ENCODE measurements at places on chromosomes 2 and 18. TPM values are rescaled to one million over a fixed set of nuclear protein-coding genes. Genes with fewer than 3 reads are reported as not detected.

The COL4A3 gene
- 4.4 TPM for total RNA-seq

The BOK gene
- total RNA-seq: 2.4 TPM

The SCYGR4 gene
- total RNA-seq: not detected

The KLHL29 gene
- total RNA-seq: 1.1 TPM

The ERBB4 gene
- 8.3 TPM for total RNA-seq

GRCh38 chr18:54089749-54090459 lies 134.6 kb downstream of the MBD2 start:
- no peaks in the 10 kb centered on the region for H3K36me3 ChIP-seq
- peaks cover 18% of the 10 kb centered on the region for H3K4me1 ChIP-seq
- H3K27me3 ChIP-seq: no peaks in the 10 kb centered on the region
- no peak for DNase-seq
- H3K4me3 ChIP-seq: no peak overlapping the region
- H3K27ac ChIP-seq: no peak overlapping the region

- H3K27ac ChIP-seq: no peak overlapping the region
- peaks cover 71% of the 10 kb centered on the region for H3K27me3 ChIP-seq
- H3K4me1 ChIP-seq: no peaks in the 10 kb centered on the region
- H3K4me3 ChIP-seq: no peak overlapping the region
These were observed 27.3 kb upstream of the KCNG2 start for GRCh38 chr18:79770501-79770815.

- H3K27me3 ChIP-seq: no peaks in the 10 kb centered on the region
- H3K36me3 ChIP-seq: no peaks in the 10 kb centered on the region
- H3K4me3 ChIP-seq: no peak overlapping the region
- H3K27ac ChIP-seq: no peak overlapping the region
These were observed 187.0 kb downstream of the HAUS1 start for GRCh38 chr18:46291149-46291548.

GRCh38 chr2:174654419-174654941 lies 56.9 kb upstream of the WIPF1 start:
- H3K36me3 ChIP-seq: peaks cover 5% of the 10 kb centered on the region
- no peak for DNase-seq
- H3K27me3 ChIP-seq: no peaks in the 10 kb centered on the region
- H3K4me1 ChIP-seq: no peaks in the 10 kb centered on the region

GRCh38 chr2:19886261-19886660 lies 15.5 kb downstream of the TTC32 start:
- peaks cover 27% of the 10 kb centered on the region for H3K4me1 ChIP-seq
- H3K4me3 ChIP-seq: no peak overlapping the region
- H3K27ac ChIP-seq: no peak overlapping the region
- H3K27me3 ChIP-seq: no peaks in the 10 kb centered on the region
- DNase-seq: no peak

DNA sequence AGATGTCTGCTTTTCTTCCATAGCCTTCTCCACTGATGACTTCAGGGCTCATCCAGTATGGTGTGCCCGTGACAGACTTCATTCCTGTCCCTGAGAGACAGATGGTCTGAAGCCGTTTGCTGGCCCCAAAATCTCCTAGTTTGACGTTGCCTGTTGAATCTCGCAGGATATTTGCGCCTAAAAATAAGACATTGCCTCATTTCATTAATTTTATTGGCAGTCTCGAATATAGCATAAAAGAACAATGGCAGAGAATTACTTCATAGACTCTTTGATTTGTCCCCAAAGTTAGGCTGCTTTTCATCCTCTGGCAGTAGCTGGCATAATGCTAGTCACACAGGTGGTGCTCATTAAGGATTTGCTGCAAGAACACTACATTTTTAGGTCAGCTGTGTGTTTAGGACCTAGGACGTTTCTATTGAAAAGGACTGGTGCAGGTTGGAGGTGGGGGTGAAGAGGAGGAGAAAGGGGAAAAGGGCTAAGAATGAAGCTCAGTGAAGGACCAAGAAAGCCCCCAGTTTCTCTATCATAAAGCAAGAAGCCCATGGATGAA lies 14.7 kb upstream of the ERCC3 start:
- no peak overlapping the region for H3K4me3 ChIP-seq
- H3K27me3 ChIP-seq: no peaks in the 10 kb centered on the region
- H3K4me1 ChIP-seq: no peaks in the 10 kb centered on the region
- no peak for DNase-seq
- H3K36me3 ChIP-seq: peaks cover 81% of the 10 kb centered on the region

GRCh38 chr2:215361876-215362561 lies 50.2 kb downstream of the ATIC start:
- H3K4me3 ChIP-seq: no peak overlapping the region
- no peak for DNase-seq
- no peaks in the 10 kb centered on the region for H3K4me1 ChIP-seq
- no peak overlapping the region for H3K27ac ChIP-seq
- peaks cover 61% of the 10 kb centered on the region for H3K36me3 ChIP-seq

- DNase-seq: no peak
- no peak overlapping the region for H3K27ac ChIP-seq
- H3K36me3 ChIP-seq: no peaks in the 10 kb centered on the region
- peaks cover 3% of the 10 kb centered on the region for H3K4me1 ChIP-seq
These were observed 241.4 kb downstream of the NCKAP5 start for GRCh38 chr2:133326652-133327397.

DNA sequence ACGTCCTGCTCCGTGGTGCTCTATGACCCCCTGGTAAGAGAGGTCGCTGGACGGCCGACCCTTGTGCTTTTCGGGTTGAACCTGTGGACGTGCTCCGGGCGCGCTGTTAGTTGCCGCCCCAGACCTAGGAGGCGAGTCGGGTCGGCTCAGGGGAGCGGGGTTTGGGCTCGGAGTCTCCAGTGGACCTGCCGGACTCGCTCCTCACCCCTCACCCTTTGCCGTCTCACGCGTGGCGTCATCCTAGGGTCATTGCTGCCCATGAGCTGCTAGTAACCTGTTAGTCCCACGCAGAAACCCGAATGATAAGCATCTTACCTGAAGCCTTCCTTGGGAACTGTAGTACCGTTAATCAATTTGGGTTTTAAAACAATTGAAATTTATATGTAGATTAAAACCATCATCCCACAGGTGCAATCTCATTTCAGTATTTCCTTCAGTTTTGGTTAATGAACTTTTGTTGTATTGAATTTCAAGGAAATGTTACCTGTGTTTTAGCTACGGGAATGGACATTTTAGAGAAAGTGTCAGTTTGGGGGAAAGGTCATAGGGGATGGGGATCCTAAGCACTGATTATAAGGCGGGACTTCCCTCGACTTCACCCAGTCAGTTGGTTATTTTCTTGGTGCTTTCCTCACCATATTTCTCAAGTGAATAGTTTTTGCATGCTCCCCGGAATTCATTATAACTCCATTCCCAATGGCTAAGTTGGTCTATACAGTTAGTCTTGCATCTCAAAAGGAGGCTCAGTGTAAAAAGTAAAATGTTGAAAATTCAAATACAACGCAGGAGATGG lies 536 bp downstream of the ELP2 start:
- H3K4me3 ChIP-seq: peak overlapping the region; percentile 89
- H3K4me1 ChIP-seq: peaks cover 49% of the 10 kb centered on the region
- no peaks in the 10 kb centered on the region for H3K27me3 ChIP-seq

DNA sequence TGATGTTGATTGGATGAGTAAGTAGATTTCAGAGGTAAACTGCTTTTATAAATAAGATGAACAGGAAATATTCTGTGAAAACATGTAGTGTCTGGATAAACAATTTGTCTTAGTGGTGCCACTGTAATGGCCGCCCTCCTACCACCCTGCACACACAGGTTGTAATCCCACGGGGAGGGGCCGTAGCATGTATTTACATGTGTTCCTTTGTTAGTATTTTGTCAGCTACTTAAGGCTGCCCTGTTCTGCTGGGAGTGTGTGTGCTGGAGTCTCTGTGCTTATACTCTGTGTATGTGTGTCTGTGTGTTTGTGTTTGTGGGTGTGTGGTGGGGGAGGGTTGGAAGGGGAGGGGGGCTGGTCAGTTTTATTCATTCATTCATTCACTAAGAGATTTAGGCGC lies 5.1 kb downstream of the TSHZ1 start:
- no peaks in the 10 kb centered on the region for H3K36me3 ChIP-seq
- H3K4me1 ChIP-seq: peaks cover 93% of the 10 kb centered on the region
- H3K27ac ChIP-seq: peak overlapping the region; percentile 93
- no peak for DNase-seq
- no peak overlapping the region for H3K4me3 ChIP-seq

- no peak overlapping the region for H3K4me3 ChIP-seq
These were observed 273.6 kb downstream of the PRKCE start for GRCh38 chr2:45925026-45925425.

DNA sequence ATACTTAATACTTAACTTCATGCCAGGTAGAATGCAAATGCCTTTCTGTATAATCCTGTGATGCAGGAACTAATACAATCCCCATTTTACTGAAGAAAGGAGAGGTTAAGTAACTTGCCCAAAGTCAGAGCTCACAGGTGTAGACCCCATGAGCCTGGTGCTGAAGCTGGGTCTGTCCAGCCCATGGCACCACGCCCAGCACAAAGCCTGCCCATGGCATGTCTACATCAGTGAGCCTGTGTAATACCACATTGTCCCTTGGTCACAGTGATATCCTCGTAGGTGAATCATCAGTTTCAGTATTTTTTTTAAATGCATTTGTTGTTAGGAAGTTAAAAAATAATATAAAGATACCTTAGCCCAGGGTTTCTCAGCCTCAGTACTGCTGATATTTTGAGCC lies 69.9 kb upstream of the MCFD2 start:
- peak overlapping the region; percentile 90 for H3K27ac ChIP-seq
- peaks cover 93% of the 10 kb centered on the region for H3K4me1 ChIP-seq
- H3K36me3 ChIP-seq: no peaks in the 10 kb centered on the region

- H3K4me3 ChIP-seq: no peak overlapping the region
- H3K27me3 ChIP-seq: peaks cover 4% of the 10 kb centered on the region
- H3K4me1 ChIP-seq: no peaks in the 10 kb centered on the region
- DNase-seq: no peak
These were observed 92.9 kb upstream of the CYP1B1 start for GRCh38 chr2:38168710-38169480.

DNA sequence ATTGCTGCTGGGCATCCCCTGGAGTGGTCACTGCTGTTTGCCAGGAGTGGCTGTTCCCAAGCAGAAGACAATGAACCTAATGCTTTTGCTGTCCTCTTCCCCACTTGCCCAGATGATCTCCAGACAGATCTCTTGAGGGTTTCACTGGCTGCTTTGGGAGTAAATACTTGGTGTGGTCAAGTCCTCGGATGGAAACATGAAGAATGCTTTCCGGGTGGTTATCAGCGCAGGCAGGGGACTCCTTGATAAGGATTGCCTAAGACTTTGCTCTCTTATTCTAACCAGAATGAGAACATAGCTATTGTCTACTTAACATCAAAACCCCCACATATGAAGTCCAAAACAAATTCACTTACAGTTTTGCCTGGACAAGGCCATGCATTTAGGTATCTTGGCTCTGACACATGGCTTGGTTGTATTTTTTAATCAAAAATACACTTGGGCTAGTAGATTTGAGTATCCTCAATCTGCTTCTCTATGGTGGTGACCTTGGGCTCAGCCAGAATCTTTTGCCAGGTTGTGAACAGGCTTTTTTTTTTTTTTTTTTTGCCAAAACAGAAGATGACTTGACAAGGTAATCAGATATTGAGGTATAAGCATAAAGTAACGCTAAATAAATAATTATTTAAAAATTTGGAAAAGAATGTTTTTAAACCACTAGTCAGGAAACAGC lies 34.8 kb upstream of the MYO3B start:
- no peak for DNase-seq
- H3K4me3 ChIP-seq: no peak overlapping the region
- H3K27ac ChIP-seq: no peak overlapping the region
- no peaks in the 10 kb centered on the region for H3K4me1 ChIP-seq
- H3K36me3 ChIP-seq: no peaks in the 10 kb centered on the region
- no peaks in the 10 kb centered on the region for H3K27me3 ChIP-seq

GRCh38 chr2:204722691-204723090 lies 177.4 kb downstream of the PARD3B start:
- no peaks in the 10 kb centered on the region for H3K36me3 ChIP-seq
- no peaks in the 10 kb centered on the region for H3K27me3 ChIP-seq
- no peak overlapping the region for H3K4me3 ChIP-seq

GRCh38 chr2:205405752-205406151 lies 276.5 kb upstream of the NRP2 start:
- H3K27ac ChIP-seq: no peak overlapping the region
- no peaks in the 10 kb centered on the region for H3K27me3 ChIP-seq
- peaks cover 25% of the 10 kb centered on the region for H3K4me1 ChIP-seq
- H3K36me3 ChIP-seq: no peaks in the 10 kb centered on the region

DNA sequence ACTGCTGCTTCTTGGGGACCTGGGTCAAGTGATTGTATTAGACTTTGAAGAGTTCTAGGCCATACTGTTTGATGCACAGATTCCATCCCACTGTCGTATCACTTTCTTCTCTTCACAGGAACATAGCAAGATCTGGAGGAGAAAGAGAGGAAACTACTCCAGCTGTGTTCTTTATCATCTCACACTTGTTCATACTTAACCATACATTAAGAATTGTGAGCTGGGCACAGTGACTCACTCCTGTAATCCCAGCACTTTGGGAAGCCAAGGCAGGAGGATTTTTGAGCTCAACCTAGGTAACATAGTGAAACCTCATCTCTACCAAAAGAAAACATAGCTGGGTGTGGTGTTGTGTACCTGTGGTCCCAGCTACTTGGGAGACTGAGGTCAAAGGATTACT lies 111.7 kb downstream of the PARD3B start:
- H3K36me3 ChIP-seq: no peaks in the 10 kb centered on the region
- no peak for DNase-seq
- peaks cover 5% of the 10 kb centered on the region for H3K4me1 ChIP-seq
- no peaks in the 10 kb centered on the region for H3K27me3 ChIP-seq

- H3K4me3 ChIP-seq: no peak overlapping the region
- no peak overlapping the region for H3K27ac ChIP-seq
- DNase-seq: no peak
- H3K4me1 ChIP-seq: peaks cover 2% of the 10 kb centered on the region
- peaks cover 54% of the 10 kb centered on the region for H3K27me3 ChIP-seq
These were observed 519.1 kb downstream of the RNF144A start for GRCh38 chr2:7436096-7436906.
